ENCODE measurements at places on chromosomes 5 and 9.

- no peak for DNase-seq
Observed at GRCh38 chr9:133429641-133430161, 7.5 kb downstream of the ADAMTS13 start.

DNA sequence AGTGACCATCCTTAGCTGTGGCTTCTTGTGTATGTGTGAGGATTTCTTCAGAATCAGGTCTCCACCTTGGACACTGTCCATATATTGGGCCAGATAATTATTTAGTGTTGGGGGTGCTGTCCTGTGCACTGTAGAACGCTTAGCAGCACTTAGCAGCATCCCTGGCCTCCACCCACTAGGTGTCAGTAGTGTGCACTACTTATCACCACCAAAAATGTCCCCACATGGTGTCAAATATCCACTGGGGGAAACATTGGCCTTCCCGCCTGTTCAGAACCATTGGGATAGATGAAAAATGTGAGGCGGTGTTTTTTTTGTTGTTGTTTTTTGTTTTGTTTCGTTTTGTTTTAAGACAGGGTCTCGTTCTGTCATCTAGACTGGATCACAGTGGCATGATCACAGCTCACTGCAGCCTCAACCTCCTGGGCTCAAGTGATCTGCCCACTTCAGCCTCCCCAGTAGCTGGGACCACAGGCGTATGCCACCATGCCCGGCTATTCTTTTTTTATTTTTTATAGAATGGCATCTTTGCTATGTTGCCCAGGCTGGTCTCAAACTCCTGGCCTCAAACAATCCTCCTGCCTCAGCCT is 67.7 kb downstream of the TENT4A start:
- DNase-seq = peak; percentile 26

DNA sequence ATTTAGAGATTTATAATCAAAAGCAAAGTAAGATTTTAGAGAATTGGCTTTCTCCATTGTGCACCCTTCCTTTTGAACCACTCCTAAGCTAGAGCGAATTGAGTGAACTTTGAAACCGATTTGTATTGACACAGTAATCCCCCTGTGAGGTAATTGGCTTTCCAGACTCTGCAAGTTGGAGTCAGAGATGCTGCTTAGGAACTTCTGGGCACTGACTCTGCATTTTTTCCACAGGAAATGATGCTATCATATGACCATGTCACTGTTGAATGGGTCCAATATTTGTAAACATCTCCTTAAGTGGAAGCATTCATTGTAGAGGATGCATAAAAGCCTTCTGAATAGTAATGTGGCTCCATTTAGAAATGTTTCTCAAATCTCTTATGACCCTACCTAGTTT is 394.4 kb upstream of the ZNF608 start:
- DNase-seq = no peak

- DNase-seq = no peak
Observed at GRCh38 chr5:74402553-74402952, 238.0 kb downstream of the ENC1 start.

DNA sequence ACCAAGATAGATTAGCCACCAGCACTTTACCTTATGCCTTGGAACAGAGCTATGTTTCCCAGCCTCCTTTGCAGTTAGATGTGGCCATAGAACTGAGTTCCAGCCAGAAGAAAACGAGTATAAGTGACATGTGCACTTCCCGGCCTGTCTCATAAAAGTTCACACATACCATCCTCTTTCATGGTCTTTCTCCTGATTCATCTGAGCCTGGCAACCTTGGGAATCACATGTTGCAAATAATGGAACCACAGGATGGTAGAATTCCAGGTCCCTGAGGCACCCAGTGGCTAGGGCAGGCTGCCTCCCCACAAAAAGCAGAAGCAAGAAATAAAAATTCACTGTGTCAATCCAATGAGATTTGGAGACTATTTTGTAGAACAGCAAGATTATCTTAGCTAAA is 128.1 kb downstream of the PDE4D start:
- no peak for DNase-seq

DNA sequence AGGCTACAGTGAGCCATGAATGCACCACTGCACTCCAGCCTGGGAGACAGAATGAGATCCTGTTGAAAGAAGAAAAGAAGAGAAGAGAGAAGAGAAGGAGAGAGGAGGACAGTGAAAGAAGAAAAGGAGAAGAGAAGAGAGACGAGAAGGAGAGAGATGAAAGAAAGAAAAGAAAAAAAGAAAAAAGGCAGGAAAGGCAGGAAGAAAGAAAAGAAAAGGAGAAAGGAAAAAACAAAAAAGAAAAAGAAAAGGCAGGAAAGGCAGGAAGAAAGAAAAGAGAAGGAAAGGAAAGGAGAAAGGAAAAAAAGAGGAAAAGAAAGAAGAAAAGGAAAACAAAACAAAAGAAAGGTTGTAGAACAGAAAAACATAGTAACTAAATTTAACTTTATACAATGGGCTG is 14.2 kb downstream of the CAMSAP1 start:
- no peak for DNase-seq

DNA sequence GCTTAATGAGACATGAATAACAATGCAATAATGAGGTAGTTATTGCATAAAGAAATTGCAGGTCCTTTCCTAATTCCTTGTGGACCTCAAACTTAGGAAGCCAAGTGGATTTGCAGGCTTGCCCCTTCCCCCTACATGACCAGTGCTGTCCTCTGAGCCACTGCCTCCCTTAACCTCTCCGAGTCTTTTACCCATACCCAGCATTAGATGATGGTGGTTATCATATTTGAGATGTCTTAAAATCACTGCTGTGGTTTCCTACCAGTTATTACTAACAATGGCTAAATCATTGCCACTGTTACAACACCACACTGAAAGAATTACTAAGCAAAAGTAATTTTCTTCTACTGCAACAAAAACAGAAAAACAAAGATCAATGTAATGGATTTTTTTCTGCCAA is 170.8 kb downstream of the EDIL3 start:
- no peak for DNase-seq

- DNase-seq = no peak
Observed at GRCh38 chr5:130805648-130806047, 359.4 kb downstream of the HINT1 start.

DNA sequence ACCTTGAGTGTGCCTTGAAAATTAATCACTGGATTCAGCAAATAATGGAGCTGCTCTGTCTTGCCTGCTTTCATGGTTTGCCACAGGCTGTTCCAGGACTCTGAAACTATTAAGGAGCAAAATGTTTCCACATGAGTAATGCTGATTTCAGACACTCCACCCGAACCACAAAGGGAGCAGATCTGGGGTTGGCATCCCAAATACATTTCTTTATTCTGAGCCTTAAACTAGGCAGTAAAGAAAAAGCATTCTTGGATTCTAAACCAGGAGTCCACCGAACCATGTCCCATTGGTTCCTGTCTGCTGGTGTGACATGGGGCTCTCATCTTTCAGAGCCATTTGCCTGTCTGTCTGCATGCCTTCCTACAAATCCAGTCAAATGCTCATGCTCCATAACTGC is 10.1 kb upstream of the C1QTNF3 start:
- DNase-seq = no peak

- no peak for DNase-seq
Observed at GRCh38 chr9:35179347-35180280, 17.8 kb downstream of the UNC13B start.

- no peak for DNase-seq
Observed at GRCh38 chr9:129289883-129290282, 111.8 kb upstream of the IER5L start.

GRCh38 chr9:137286975-137287383 is 9.5 kb downstream of the TOR4A start:
- DNase-seq = peak; percentile 83

- DNase-seq = no peak
Observed at GRCh38 chr5:56246769-56247168, 13.6 kb upstream of the ANKRD55 start.

DNA sequence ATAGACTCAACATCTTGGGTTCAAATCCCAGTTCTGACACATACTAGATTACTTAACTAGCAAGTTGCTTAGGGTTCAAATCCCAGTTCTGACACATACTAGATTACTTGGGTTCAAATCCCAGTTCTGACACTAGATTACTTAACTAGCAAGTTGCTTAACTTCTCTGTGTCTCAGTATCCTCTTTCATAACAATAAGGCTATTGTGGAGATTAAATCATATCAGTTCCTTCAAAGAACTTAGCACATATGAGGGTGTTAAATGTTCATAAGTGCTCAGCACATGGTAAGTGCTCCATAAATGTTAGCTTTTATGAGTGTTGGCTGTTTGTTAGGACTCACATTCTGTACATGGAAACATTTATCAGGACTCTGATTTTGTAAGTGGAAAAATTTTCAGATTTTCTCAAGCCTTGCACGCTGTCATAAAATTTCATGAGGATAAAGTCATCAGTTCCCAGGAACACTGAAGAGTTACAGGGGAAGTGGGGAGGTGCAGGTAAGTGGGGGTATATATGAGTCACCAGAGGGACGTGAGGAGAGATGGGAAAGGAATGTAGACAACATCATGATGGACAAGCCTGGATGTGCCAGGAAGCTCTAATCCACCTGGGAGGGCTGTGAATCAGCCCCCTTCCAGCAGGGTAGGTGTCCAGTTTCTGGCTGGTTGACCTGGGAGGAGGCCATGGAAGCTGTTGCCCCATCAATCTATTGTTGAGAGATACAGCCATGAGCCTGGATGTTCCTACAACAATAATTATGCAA is 532.2 kb upstream of the WWC1 start:
- DNase-seq = no peak

- no peak for DNase-seq
Observed at GRCh38 chr9:17825265-17825659, 246.4 kb downstream of the SH3GL2 start.

DNA sequence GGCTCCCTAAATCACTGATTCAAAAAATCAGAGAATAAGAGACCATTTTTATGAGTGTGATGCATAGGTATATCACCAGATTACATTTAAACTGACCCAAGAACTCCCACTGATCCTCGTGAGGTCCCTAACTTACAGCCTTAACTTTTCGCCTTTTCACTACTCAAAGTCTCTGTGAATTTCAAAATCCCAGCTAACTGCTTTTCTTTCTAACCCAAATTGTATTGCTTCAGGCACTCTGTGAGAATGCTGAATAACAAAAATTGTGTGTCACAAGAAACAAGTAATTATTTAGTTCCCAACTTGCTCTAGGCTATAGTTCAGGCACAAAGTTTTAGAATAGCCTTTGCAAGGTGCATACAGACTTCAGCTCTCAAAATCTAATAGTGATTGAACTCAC is 368.6 kb downstream of the CHSY3 start:
- DNase-seq = no peak

GRCh38 chr5:111447099-111447498 is 65.2 kb downstream of the STARD4 start:
- DNase-seq = no peak

DNA sequence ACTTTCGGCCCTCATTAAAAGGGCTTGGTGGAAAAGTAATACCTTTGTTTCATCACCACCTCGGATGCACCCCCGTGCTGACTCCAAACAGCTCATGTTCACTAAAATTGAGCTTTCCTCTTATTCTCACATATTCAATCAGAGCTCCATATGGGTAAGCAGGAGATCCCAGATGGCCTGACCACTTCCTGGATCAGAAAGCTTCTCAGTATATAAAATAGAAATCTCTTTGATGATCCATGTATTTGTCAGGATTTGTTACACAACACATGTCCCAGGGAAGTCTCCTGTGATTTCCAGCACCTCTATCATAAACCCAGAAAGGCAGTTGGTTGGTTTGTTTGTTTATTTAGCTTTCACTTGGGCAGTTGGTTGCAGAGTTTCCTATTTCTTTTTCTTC is 402.0 kb downstream of the MLLT3 start:
- no peak for DNase-seq
